ENCODE measurements at places on chromosomes 4 and X. TPM values are rescaled to one million over a fixed set of nuclear protein-coding genes. Genes with fewer than 3 reads are reported as not detected.
A peak's percentile ranks its signal among the peaks of the same experiment; 100 is the strongest.

Gene ETDA
- total RNA-seq, result not detected

Gene SHOX
- total RNA-seq, result not detected

GRCh38 chr4:38837849-38838248, 18.8 kb downstream of the TLR6 start:
- H3K36me3 ChIP-seq, result peaks cover 6% of the 10 kb centered on the region
- no peaks in the 10 kb centered on the region for H3K27me3 ChIP-seq
- no peak overlapping the region for H3K4me3 ChIP-seq
- H3K27ac ChIP-seq, result peak overlapping the region; percentile 36
- peaks cover 13% of the 10 kb centered on the region for H3K4me1 ChIP-seq

DNA sequence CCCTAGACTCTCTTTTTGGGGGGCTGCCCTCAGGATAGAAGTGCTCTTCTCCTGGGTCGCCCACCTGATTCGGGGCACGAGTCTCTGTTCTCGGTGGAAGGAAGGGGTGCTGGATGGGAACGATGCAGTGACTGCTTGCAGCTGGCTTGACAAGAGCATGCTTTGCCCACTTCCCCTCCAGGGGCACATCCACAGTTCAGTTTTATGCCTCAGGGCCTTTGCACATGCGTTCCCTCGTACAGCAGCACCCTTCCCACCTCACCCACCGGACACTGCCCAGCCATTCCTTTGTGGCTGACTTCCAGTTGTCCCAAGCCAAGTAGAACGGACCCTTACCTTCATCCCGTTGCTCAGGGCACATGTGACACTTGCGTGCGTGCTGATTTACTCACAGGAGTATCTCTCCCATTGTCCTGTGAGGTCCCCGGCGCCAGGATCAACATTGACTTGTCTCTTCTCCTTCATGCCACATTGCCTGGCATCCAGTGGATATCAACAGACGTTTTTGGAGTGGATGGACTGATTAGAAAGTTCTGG, 60.0 kb downstream of the C4orf50 start:
- H3K27me3 ChIP-seq, result no peaks in the 10 kb centered on the region
- no peak for DNase-seq
- H3K36me3 ChIP-seq, result no peaks in the 10 kb centered on the region
- no peak overlapping the region for H3K27ac ChIP-seq
- no peaks in the 10 kb centered on the region for H3K4me1 ChIP-seq
- no peak overlapping the region for H3K4me3 ChIP-seq

- H3K4me1 ChIP-seq, result peaks cover 9% of the 10 kb centered on the region
- no peak overlapping the region for H3K27ac ChIP-seq
- H3K27me3 ChIP-seq, result no peaks in the 10 kb centered on the region
- H3K4me3 ChIP-seq, result no peak overlapping the region
- no peak for DNase-seq
Measured at GRCh38 chr4:165718660-165719059, 154.4 kb upstream of the TLL1 start.

DNA sequence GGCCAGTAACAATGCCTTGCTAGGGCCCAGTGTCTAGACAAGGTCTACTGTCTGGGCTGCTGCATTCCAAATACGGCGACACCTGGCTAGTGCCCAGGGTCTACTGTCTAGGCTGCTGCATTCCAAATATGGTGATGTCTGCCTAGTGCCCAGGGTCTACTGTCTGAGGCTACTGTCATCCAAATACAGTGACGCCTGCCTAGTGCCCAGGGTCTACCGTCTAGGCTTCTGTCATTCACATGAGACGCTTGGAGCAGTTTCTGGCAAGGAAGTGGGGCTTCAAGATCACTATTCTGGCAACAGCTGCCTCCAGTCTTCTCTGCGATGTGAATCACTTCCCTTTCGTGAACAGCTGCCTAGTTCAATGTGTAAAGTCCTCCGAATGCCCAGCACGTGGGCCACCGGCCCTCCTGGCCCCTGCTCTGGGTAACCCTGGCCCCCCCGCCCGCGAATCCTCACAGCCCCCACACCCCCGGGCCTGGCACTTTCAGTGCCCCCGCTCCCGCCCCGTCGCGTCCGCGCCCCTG, 12.7 kb downstream of the ACOX3 start:
- peaks cover 22% of the 10 kb centered on the region for H3K36me3 ChIP-seq
- peaks cover 23% of the 10 kb centered on the region for H3K4me1 ChIP-seq
- H3K27me3 ChIP-seq, result no peaks in the 10 kb centered on the region
- peak overlapping the region; percentile 98 for H3K4me3 ChIP-seq
- peak; percentile 49 for DNase-seq

GRCh38 chrX:48761674-48762471, at the start of gene GLOD5:
GLOD5 (plus strand) TSS chrX:48761747; CDS start chrX:48761791, 44 bp downstream.
- H3K4me1 ChIP-seq, result no peaks in the 10 kb centered on the region
- DNase-seq, result peak; percentile 69
- no peaks in the 10 kb centered on the region for H3K36me3 ChIP-seq
- peaks cover 11% of the 10 kb centered on the region for H3K27me3 ChIP-seq
- peak within 1 kb of the TSS; percentile 65 for H3K27ac ChIP-seq
